DMS 273 treated with DMSO at 0.1 percent for 48 hours (cell line): ENCODE measurements at places on chromosomes 12 and 14.

- no peak for DNase-seq
Observed at GRCh38 chr12:43636725-43637463, 84.9 kb upstream of the ADAMTS20 start.

DNA sequence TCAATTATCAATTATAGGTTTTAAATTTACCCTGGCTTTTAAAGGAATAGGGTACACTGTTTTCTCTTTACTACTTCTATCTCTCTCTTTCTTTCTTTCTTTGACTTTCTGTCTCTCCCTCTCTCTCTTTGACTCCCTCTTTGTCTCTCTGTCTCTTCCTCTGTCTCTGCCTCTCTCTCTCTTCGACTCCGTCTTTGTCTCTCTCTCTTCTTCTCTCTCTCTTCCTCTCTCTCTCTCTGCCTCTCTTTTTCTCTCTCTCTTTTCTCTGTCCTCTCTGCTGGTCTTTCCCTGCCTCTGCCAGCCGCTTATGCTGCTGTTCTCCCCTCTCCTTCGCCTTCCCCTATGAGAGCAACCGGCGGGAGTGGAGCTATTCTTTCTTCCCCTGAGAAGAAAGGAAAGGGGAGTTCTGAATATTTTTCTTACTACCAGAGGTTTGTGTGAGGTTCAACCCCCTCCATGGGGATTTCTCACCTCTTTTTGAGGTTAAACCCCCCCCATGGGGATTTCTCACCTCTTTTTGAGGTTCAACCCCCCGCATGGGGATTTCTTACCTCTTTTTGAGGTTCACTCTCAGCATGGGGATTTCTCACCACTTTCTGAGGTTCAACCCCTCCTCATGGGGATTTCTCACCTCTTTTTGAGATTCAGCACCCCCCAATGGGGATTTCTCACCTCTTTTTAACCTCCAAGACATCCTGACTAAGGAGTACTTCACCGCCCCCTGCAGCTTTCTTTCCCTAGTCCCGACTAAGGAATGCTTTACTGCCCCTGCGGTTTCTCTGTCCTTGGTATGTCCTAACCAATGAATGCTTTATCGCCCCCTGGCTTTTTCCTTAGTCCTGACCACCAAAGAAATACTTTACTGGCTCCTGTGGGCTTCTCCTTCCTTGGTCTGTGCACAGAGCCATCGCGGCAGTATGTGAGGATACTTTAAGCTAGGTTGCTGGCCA is 27.4 kb upstream of the DDHD1 start:
- no peak for DNase-seq

- no peak for DNase-seq
Observed at GRCh38 chr12:49909826-49910225, 6.1 kb upstream of the FAIM2 start.

- DNase-seq = no peak
Observed at GRCh38 chr14:35247777-35248475, 44.3 kb upstream of the PSMA6 start.

DNA sequence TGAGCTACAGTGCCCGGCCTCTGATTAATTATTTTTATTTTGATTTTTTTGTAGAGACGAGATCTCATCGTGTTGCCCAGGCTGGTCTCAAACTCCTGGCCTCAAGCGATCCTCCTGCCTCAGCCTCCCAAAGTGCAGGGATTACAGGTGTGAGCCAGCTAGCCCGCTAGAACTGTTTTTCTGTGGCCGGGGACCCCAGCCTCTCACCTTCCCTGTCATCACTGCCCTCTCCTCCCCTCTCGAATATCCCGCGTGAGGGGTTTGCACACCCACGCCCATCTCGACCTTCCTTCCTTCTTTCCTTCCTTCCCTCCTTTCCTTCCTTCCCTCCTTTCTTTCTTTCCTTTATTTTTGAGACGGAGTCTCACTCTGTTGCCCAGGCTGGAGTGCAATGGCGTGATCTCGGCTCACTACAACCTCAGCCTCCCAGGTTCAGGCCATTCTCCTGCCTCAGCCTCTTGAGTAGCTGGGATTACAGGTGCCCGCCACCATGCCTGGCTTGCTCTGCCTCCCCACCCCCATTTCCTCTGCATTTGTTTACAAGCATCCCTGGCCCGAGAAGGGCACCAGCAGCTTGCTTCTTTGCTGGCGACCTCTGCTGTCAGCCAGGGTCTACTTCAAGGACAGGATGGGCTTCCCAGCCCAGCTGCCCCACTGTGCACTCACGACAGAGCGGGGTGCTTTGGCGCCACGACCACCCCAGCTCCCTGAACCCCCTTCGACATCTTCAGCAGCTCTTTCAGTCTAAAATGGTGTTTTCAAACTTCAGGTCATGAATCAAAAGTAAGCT is 4.3 kb upstream of the TRAF3 start:
- DNase-seq = peak; percentile 6
